Thoracic aorta (tissue), 2 donors: ENCODE measurements at places on chromosomes 11 and 22. TPM values are rescaled to one million over a fixed set of nuclear protein-coding genes. Genes with fewer than 3 reads are reported as not detected.

CECR2 gene
- 0.28 TPM for total RNA-seq

TMPRSS13 gene
- total RNA-seq, result 1.1 TPM

ARSA gene
- 75.4 TPM for total RNA-seq

BARX2 gene
- not detected for total RNA-seq

CSF2RB gene
- 13.0 TPM for total RNA-seq

DNA sequence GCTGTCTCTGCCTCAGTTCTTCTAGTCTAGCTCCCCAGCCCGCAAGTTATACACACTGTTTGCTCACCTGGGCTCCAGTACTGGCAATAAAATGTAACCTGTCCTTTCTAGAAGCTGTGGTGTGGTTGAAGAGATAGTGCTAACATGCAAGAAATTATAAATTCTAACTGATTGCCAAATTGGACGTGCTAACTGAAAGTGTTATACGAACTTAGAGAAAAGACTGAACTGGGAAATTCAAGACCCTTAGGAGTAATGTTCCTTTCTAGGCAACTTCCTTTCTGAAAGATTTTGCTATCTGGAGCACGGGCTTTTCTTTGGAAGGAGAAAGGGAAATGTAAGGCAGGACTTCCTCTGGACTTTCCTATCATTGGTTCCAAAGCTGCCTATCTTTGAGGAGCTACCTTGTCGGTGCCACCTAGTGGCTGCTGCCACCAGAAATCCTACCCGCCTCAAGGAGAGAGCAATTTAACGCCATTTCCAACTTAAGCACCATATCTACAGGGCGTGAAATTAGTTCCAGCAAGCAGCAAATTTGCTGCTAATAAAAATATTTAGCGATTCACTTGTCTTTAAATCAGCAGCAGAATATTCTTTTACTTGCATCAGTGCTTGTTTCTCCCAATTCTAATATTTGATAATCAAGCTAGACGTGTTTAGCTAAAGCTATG, 12.7 kb upstream of the TMEM218 start:
- H3K27ac ChIP-seq, result no peak overlapping the region
- H3K27me3 ChIP-seq, result no peaks in the 10 kb centered on the region
- H3K4me1 ChIP-seq, result peaks cover 8% of the 10 kb centered on the region
- no peaks in the 10 kb centered on the region for H3K36me3 ChIP-seq

- no peaks in the 10 kb centered on the region for H3K27me3 ChIP-seq
- H3K4me3 ChIP-seq, result no peak overlapping the region
- H3K27ac ChIP-seq, result no peak overlapping the region
- DNase-seq, result no peak
- H3K36me3 ChIP-seq, result no peaks in the 10 kb centered on the region
- peaks cover 13% of the 10 kb centered on the region for H3K4me1 ChIP-seq
Measured at GRCh38 chr22:28435140-28435768, 244.4 kb downstream of the TTC28 start.

DNA sequence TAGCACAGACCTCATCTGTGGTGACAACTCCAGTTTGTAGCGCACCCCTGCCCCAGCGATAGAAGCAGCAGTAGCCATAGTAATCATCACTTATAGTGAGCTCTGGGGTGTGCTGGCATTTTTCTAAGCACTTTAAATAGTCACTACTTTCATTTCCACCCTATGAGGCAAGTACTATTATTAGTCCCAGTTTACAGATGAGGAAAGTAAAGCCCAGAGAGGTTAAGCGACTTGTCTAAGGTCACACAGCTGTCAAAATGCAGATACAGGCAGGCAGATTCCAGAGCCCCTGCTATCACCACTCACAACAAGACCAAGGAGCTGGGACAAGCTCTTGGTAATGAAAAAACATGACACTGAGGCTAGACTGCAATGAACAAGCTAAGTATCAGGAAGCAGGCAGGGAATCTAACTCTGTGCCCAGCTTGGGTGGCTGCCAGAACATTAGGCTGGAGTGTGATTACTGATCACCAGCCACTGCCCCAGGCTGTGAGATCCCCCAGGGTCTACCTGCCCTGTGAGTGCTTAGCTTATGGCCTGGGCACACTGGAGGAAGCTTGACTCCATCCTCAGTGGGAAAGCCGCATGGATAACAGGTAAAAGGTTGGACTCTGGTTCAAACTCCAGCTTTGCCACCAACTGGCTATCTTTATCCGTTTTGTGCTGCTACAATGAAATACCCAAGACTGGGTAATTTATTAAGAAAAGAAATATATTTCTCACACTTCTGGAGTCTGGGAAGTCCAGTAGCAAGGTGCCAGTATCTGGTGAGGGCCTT, 561.1 kb downstream of the MN1 start:
- no peaks in the 10 kb centered on the region for H3K36me3 ChIP-seq
- peak overlapping the region; percentile 64 for H3K27ac ChIP-seq
- H3K27me3 ChIP-seq, result no peaks in the 10 kb centered on the region
- no peak overlapping the region for H3K4me3 ChIP-seq
- peaks cover 19% of the 10 kb centered on the region for H3K4me1 ChIP-seq

DNA sequence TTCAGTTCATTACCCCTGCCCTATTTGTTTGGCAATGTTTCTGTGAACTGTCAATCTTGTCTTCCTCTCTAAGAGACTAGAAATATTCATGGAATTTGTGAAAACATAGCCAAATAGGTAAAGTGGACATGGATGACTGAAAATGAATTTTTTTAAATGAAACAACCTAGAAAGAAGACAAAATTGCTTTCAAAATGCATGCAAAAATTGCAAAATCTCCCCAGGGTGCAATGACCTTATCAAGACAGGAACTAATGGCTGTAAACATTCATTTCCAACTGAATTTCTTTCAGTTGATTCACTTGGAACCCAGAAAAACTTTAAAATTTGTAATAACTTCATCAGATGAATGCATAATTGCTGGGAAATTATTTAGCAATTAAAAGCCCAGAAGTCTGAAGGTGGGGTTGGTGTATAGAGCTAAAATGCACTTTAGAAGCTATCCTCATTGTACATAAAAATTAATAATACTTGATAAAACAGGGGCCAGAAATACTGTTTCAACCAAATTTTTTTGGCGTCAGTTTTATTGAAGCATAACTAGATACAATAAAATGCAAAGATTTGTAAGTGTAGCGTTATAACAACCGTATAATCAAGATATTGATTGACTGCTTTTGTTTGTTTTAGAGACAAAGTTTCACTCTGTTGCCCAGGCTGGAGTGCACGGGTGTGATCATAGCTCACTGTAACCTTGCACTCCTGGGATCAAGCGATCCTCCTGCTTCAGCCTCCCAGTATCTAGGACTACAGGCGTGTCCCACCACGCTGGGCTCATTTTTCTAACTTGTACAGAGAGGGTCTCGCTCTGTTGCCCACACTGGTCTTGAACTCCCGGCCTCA, 27.6 kb upstream of the SLC35C1 start:
- no peaks in the 10 kb centered on the region for H3K4me1 ChIP-seq
- H3K4me3 ChIP-seq, result no peak overlapping the region
- H3K36me3 ChIP-seq, result no peaks in the 10 kb centered on the region
- H3K27ac ChIP-seq, result no peak overlapping the region
- no peaks in the 10 kb centered on the region for H3K27me3 ChIP-seq

GRCh38 chr22:37661160-37661924, 2.8 kb downstream of the PDXP start:
- no peak overlapping the region for H3K4me3 ChIP-seq
- H3K4me1 ChIP-seq, result peaks cover 11% of the 10 kb centered on the region
- H3K36me3 ChIP-seq, result no peaks in the 10 kb centered on the region
- peak overlapping the region; percentile 52 for H3K27ac ChIP-seq

- H3K27me3 ChIP-seq, result no peaks in the 10 kb centered on the region
- no peaks in the 10 kb centered on the region for H3K36me3 ChIP-seq
- no peak overlapping the region for H3K4me3 ChIP-seq
- no peak for DNase-seq
Measured at GRCh38 chr11:131063638-131064037, 147.4 kb upstream of the SNX19 start.
